ENCODE measurements at places on chromosomes 1 and 21.

DNA sequence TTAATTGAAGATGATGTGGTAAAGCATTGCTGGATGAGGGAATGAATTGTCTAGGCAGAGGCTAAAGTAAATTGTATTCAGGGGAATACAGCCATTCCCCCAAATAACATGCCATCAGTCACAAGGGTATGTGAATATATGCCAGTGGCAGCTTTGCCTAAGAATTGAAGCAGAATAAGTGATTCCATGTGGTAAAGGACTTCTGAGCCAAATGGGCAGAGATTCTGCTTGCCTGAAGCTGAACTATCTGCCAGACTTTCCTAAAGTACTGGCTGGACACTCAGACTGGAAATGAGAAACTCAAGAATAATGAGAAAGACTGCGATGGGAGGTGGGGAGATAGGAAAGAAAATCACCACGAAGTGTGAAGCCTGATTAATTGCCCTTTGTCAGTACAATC is 2.4 kb downstream of the LIX1L start:
- DNase-seq = no peak

GRCh38 chr1:175269151-175269550 is 76.6 kb upstream of the KIAA0040 start:
- DNase-seq = no peak

DNA sequence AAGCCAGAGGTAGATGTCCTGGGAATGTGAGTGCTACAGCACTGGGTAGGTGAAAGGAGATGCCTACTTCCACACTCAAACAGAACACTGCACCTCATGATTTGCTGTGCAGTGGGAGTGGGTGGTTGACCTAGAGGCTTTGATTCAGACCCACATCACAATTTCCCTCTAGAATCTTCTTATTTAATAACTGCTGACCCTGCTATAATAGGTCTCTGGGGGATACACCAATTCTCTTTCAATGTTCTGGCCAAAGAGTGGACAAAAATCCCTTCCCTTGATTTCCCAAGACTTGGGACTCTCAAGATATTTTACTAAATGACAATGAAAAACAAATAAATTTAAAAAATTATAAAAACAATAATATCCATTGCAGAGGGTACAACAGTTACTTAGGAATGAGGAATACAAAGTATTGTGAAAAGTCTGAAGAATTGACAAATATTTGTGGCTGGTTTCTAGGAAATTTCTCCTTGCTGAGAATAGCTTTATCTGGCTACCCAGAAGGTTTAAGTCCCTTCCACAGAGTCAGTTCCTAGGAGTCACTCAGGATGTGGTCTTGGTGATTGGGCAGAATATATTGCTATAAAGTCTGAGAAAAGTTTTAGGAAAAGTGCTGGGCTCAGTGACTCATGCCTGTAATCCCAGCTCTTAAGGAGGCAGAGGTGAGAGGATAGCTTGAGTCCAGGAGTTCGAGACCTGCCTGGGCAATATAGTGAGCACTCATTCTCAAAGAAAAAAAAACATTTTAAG is 2.4 kb upstream of the FCGR2A start:
- no peak for DNase-seq

DNA sequence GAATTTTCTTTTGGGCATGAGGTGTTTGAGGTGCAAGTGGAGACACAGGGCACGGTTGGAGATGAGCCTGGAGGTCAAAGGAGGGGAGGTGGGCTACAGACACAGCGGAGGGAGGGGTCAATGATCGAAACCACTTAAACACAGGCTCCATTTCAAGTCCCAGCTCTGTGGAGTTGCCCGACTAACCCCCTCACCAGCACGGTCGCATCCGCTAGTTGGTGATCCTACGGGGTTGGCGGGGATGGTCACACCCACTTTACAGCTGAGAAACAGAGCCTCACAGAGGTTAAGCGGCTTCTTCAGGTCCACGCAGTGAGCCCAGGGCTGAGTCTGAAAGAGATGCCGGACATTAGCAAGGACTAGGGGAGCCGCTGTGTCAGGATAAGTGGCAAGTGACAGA is 60.1 kb upstream of the RUNX3 start:
- DNase-seq = no peak

GRCh38 chr1:220575718-220576497 is 48.0 kb downstream of the MARK1 start:
- DNase-seq = no peak

DNA sequence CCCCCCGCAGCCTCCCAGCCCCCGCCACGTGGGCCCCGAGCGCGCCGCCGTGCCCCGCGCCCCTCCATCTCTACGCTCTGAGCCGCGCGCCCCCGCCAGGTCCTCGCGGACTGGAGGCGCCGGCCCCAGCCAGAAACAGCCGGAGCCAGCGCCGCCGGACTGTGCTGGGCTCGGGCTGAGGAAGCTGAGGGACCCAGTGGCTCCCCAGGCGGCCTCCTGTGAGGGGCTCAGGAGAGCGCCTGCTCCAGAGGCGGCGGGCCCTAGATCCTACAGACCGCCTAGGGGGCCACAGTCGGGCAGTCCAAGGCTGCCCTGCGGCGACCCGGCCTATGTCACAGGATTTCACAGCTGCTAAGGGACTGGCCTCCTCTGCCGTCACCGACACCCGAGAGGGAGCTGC is 82.1 kb downstream of the NENF start:
- no peak for DNase-seq

DNA sequence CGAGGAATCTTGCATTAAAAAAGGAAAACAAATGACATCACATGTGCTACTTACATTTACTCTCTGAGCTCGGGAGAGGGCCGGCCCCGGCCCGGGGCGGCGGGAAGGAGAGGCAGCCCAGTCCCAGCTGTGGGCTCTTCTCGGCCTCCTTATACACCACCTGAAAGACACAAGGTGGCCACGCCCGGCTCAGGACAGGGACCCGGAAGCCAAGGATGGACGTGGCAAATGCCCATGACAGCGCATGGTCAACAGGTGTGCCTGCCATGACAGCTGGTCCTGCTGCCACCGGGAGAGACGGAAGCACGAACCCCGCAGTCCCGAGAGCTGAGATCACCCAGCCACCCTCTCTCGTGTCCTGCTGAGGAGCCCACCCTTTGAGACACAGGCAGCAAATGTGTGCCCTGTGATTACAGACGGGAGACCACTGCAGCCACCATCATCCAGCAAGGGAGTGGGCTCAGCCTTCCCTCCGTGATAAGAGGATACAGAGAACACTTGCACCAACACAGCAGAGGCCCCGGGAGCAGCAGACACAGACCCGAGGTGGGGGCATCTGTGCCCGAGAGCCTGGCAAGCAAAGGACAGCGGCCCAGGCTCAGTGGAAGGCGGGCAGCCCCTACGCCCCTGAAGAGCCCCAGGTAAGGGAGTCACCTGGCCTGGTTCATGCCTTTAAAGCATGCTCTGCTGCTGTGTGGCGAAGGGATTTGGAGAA is 8.7 kb downstream of the TPRG1L start:
- no peak for DNase-seq

DNA sequence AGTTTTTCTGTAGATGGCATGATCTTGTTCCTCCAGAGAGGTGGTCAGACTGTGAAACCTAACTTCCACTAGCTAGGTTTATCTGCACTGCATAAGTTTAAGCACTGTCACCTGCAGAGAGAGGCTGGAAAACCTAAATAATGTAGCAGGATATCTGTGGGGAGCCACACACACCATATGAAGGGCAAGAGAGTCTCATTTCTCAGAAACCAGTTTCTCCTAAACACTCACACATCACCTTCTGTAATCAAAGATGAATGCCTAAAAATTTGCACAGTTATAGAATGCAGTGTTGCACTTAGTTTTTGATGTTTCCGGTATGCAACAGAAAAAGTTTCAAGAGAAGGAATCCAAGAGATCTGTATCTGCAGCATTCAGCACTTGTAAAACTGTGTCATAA is 654.6 kb downstream of the ADGRL2 start:
- no peak for DNase-seq

GRCh38 chr1:59020151-59020997 is 236.5 kb upstream of the JUN start:
- peak; percentile 51 for DNase-seq

- no peak for DNase-seq
Measured at GRCh38 chr21:21196087-21196486, 197.9 kb downstream of the NCAM2 start.

DNA sequence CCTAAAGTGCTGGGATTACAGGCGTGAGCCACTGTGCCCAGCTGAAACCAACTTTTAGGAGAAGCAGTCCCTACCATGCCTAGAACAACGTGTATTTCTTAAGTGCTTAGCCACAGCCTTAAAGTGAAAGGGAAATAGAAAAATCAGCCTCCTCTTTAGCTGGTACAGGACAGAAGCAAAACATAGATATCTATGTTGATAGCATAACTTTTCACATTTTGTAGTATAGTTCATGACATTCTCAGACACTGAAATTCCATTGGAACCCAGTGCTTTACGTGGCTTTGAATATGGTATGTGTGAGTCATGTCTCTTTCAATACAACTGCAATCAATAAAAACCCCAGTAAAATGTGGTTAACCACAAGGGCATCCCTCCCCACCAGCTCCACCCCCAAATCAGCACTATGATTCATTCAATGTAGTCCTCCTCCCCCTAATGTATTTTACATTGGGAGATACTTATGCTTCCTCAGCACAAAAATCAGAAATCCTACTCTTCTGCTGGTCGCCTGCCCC is 32.1 kb downstream of the TGFB2 start:
- peak; percentile 46 for DNase-seq

- DNase-seq = peak; percentile 86
Measured at GRCh38 chr1:93219443-93219842, 38.9 kb downstream of the CCDC18 start.

GRCh38 chr1:198197285-198197684 is 40.5 kb downstream of the NEK7 start:
- DNase-seq = no peak

DNA sequence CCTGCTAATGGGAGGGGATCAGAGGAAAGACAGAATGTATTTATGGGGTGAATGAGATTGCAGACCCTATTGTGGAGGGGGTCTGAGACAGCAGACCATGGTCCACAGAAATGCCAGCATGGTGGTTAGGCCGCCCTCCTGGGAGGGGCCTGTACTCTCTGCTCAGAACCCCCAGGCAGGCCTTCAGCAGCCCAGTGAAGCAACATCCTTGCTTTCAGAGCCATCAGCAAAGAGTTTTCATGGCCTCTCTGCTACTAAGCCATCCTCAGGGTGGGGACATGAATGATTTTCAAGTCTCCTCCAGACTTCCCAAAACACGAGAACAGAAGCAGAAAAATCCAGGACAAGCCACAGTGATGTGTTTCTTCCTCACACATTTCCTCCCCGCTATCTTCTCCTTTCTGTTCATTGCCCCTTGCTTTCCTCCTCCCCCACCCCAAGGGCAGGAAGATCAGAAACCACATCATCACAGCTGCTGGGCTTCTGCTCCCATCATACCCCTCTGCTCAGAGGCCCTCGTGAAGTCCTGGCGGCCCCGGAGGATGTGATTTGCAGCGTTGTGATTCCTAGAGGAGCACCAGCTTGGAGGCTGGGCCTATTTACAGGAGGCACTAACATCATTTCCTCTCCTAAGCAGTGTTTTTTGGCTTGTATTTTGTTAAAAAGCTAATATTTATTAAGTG is 48.0 kb downstream of the ABCA4 start:
- DNase-seq = no peak

GRCh38 chr1:229102741-229103391 is 168.0 kb upstream of the RAB4A start:
- no peak for DNase-seq

Measured in T-helper 2 cell (primary cell).